ENCODE measurements at places on chromosomes 3 and 15. TPM values are rescaled to one million over a fixed set of nuclear protein-coding genes. Genes with fewer than 3 reads are reported as not detected.

TOMM70 gene
- total RNA-seq = 69.2 TPM

C3orf70 gene
- 1.4 TPM for total RNA-seq

SPRED1 gene
- 7.3 TPM for total RNA-seq

DLL4 gene
- total RNA-seq = 11.6 TPM

CEP19 gene
- 1.0 TPM for total RNA-seq

PROS1 gene
- 38.0 TPM for total RNA-seq

LTK gene
- 1.5 TPM for total RNA-seq

- DNase-seq = no peak
These were observed 188.8 kb downstream of the FEZF2 start for GRCh38 chr3:62184559-62184958.

DNA sequence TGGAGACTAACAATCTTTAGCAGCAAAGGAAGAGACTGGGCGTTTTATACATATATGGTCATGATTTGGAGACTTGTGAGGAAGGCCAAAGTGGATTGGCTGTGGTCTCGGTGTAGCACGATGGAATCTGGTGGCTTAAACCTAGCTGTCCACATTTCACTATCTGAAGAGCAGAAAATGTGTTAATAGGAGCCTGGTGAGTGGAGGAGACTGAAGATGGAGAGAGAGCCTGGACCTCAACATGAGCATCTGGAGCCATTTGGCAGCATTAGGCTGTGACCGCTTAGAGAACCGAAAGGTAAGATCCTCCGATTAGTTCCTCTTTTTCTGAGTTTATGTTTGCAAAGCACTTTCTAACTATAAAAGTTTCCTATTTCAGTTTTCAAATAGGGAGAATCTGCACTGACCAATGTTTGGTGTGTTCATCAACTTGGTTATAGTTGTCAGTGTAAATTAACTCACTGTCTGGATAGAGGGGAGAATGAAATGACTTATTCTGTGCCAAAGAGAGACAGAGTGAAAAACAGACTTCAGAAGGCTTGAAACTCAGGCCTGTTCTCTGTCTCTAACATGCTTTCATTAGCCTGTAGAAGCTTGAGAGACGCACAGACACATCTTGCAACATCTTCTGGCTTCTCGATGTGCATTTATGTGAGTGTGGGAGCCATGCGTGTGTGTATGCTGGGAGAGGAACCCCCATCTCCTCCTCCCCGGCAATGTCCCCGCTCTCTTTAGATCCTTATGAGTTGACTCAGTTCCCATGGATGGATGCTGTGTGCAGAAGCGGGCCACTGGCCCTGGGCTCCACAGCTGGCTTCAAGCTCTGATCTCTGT, 244.7 kb upstream of the TBL1XR1 start:
- DNase-seq = no peak

- DNase-seq = no peak
These were observed 276.4 kb upstream of the TLE3 start for GRCh38 chr15:70374096-70374495.

GRCh38 chr3:74661672-74662071, 47.2 kb upstream of the CNTN3 start:
- DNase-seq = no peak

DNA sequence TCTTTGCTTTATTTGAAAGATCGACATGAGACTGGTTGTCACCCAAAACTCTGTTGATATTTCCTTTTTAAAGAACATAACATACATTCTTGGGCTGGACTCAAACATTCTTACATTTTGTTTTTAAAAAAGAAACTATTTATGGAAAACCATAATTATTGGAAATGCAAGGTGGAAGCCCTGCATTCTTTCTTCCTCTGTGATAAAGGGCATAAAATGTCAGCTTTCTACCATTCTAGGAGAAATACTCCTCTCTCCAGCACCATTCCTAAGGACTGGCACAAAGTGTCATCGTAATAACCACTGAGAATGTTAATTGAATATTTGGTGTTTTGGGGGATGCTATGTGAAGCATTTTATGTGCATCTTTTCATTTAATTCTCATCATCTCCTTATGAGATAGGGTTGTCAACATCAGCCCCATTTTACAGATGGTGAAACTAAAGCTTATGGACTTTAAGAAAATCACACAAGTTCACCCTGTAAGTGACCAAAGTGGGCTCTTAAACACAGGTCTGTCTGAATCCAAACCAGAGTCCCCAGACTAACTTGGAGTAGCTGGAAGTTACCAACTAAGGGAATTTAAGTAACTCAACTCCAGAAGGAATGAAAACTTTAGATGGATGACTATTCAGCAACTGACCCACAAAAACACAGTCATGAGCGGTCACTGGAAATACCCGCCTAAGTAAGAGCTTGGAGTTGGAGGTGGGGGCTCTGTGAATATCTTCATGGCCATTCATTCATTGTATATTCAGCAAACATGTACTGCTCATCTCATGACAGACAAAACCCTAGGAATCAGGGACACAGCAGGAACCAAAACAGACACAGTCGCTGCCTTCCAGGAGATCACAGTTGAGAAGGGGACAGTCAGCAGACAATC, 45.9 kb upstream of the LMCD1 start:
- no peak for DNase-seq

DNA sequence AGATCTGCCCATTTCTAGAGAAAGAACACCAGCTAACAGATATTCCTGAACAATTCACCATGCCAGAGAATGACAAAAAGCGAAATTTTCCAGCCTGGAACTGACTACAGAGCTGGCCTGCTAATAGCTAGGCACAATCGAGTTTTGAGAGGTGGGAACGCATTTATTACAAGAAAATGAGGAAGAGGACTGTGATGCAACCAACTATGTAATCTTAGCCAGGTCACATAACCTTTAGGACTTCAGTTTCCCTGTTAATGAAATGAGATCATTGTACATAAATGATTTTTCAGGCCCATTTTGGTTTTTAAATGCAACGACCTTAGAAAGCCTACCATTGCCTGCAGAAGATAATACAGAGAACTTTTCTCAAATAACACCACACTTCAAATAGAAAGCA, 72.1 kb upstream of the SETMAR start:
- DNase-seq = no peak

DNA sequence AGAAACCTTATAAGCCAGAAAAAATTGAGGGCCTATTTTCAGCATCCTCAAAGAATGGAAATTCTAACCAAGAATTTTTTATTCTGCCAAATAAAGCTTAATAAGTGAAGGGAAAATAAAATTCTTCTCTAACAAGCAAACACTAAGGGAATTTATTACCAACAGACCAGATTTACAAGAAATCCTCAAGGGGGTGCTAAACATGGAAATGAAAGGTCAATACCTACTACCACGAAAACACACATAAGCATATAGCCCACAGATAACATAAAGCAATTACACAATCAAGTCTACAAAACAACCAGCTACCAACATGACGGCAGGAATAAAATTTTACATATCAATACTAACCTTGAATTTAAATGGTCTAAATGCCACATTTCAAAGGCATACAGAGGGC, 883.5 kb downstream of the SI start:
- DNase-seq = no peak

DNA sequence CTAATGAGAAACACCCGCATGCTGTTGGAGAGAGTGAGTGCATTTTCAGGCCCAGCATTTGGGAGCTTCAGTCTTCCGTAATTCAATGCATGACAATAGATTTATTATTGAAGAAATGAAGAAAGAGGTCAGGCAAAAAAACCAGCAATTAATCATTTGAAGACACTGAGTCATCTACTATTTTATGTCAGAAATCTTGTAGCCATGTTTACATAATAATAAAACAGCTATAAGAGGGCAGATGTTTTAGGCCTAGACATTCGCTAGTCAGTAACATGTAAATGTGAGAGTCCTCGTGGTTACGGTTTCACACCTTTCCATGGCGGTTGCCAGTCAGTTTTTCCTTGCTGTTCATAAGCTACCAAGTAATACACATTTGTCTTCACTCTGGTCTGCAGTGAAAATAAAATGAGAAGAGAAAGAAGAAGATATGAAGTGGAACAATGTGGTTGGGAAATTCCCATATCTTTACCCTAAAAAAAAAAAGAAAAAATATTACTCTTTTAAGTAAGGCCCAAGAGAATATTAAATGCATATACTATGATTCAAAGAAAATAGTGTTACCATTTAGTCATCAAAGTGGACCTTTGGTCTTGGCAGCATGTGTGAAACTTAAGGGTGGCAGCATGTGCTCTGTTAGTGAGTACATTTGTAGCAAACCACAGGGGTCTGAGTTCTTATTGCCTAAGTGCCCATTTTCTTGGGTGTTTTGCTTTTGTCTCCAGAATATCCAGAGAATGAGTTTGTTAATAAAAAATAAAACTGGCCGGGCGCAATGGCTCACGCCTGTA, 140.5 kb upstream of the TBL1XR1 start:
- no peak for DNase-seq

DNA sequence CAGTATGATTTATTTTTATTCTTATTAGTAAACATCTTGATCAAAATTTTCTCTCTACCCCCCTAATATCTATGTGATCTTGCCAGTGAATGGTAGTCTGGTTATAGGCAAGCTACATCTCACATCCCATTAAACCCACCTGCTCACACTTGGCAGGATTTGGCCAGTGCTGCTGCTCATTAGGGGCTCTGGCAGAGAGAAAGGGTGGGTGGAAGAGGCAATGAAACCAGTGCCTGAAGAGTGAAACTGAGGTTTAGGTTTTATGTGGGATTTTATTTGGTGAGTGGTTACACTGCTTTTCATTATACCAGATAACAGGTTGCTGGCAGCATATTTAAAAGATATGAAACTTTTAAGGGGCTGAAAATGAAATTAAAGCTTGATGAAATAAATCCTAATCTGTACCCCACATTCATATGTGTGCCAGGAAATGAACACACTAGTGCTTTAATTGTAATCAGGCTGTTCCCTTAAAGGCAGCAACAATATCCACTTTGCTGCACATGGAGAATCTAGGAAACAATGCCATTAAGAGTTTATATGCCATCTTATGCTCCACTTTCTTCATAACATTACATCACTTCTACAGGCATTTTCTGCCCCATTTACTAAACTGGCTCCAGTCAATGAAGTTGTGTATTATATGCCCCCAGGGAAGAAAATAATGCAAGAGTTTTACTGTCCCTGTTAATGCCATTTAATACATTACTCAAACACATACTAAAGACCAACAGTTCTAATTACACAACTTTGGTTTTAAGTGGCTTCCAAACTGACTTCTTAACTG, 688.7 kb downstream of the MECOM start:
- DNase-seq = no peak

- DNase-seq = no peak
These were observed 29.0 kb downstream of the BCL2L10 start for GRCh38 chr15:52083603-52084002.

DNA sequence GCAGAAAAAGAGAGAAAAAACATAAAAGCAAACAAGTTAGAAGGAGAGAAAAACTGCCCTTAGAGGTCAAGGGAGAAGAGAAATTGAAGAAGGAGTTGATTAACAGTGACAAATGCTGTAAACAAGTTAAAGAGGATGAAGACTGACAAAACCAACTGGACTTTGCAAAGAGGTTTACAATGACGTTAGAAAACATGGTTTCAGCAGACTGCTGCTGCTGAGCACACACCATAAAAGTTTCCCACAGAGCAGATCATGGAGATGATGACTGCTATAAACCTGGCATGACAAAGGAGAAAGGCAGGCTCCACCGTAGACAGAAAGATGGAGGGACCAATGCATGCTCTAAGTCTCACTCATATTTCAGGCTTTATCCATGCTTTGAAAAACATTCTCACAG, 78.7 kb downstream of the POLQ start:
- no peak for DNase-seq

GRCh38 chr3:52856666-52857065, 21.8 kb upstream of the MUSTN1 start:
- DNase-seq = no peak

DNA sequence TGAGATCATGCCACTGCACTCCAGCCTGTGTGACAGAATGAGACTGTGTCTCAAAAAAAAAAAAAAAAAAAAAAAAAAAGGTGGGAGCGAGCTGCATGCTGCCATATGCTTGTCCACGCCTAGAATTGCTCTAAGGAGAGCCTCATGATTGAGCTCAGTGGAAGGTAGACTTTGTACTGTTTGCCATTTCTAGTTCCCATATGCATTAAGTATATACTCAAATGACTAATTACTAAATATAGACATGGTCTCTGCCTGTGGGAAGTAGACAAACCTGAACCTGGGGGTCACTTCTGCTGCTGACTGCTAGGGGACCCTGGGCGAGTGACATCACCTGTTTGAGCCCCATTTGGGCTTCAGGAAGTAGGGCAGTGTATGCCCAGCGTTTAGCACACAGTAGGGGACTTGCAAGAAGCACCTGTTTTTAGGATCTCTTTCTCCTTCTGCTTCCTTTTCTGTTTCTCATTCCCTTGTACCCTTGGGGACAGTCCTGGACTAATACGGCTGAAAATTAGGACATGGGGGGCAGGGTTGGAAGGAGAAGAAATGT, 27.2 kb downstream of the PRKCD start:
- no peak for DNase-seq

GRCh38 chr3:16178628-16178988, 4.1 kb downstream of the GALNT15 start:
- DNase-seq = no peak

- no peak for DNase-seq
These were observed 376.0 kb upstream of the ALCAM start for GRCh38 chr3:104990758-104991157.

DNA sequence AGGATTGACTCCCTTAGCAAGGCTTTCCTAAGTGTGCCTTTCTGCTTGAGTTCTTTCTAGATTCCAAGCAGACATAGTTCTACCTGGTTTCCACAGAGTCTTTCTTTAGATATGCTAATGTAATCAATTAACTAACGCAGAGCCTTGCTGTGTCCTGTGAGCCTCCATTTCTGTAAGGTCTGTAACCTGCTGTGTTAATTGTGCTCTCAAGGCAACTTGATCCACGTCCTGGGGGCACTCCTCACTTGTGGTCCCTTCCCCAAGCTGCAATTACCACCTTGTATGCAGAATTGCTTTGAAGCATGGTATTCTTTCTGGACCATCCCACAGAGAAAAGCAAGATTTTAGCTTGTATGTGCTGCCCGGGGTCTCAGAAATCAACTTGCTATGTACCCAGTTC, 29.5 kb upstream of the THSD4 start:
- DNase-seq = no peak

GRCh38 chr3:17894434-17895060, 152.1 kb upstream of the TBC1D5 start:
- no peak for DNase-seq

DNA sequence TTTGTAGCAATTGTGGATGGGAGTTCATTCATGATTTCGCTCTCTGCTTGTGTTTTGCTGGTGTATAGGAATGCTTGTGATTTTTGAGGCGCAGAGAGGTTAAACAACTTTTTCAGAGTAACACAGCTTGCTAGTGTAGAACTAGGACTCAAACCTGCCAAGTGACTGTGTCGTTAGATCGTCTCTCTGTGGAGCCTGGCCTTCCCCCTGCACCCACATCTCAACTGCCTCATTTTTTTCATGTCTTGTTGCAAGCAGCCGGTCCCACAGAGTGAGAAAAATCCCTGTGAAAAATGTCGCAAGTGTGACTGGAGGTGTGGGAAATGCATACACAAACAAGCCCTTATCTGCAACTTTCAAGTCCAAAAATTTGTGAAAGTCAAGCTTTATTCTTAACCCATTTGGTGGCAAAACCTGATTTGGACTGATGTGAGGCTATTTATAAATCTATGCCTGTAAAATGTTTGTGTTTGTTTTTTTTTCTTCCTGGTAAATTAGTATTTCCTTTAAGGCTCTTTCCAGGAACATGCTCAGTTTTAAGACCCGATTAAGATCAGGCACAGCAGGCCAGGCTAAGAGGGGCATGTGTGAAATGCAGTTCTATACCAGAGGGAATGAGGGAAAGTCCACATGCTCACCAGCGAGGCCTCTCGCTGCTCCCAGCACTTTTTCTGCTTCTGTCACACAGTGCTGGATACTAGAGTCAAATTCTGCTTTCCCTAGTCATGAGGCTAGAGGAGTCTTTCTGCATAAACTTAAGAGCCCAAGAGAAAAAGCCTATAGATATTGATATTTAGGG, 25.8 kb downstream of the ST6GAL1 start:
- no peak for DNase-seq

All from left ventricle myocardium superior (tissue), 1 donor.